Suppressor macrophage treated with lipopolysaccharide for 1 hour (primary cell): ENCODE measurements at places on chromosomes 2 and 18.

DNA sequence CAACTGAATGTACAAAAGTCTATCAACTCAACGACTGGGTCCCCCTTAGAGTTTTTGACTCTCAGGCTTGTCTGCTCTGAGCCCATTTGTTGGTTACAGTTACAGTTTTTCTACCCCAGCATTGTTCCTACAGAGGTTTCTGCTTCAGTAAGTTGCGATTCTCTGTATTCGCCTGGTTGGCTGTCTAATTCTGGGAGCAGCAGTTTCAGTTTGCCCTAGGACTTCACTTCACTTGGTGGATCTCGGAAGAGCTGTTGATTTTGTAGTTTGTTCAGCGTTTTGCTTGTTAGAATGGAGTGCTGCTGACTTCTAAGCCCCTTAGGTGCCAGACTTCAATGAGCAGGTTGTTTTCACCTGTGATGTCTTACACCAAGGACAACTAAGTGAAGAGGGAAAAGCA, 296.5 kb upstream of the EPAS1 start:
- no peak for DNase-seq

DNA sequence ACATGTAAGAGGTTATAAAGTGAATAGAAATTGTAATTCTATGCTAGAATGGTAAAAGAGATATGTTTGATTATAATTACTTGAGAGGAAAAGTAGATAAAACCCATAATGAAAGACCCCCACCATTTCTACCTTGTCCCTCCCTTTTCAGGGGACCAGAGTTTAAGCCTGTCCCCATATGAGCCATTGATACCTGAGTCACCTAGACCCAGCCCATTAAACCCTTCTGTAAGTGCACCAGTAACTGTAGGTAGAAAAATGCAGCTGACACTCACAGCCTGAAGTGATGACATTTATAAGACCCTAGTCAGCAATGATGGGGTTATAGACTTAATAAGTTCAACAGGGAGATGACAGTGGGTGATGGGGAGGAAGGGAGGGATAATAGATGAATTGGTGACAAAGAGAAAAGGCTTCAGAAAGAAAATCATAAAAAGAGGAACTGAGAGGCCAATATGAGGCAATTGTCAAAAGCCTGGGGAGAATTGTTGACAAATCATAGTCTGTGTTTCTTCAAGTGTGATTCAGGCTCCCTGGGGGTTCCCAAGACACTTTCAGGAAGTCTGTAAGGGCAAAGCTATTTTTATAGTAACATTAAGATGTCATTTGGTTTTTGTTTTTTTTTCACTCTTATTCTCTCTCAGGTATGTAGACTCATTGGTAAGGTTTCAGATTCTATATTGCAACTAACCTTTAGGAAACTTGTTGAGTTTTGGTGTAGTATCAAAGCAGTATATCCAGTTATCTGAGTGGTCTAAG, 544.2 kb downstream of the SATB2 start:
- peak; percentile 80 for DNase-seq

GRCh38 chr2:222160944-222161343, 137.9 kb downstream of the PAX3 start:
- no peak for DNase-seq

GRCh38 chr2:44347526-44347925, 13.8 kb downstream of the PREPL start:
- no peak for DNase-seq

- DNase-seq = no peak
Observed at GRCh38 chr18:3919396-3920061, 469.6 kb downstream of the TGIF1 start.
